C1 segment of cervical spinal cord (tissue), 14 donors: ENCODE measurements at places on chromosomes 2 and 18.

GRCh38 chr18:452816-453215 lies 47.7 kb downstream of the COLEC12 start:
- DNase-seq: no peak

- DNase-seq: no peak
Observed at GRCh38 chr2:218984239-218985020, 554 bp downstream of the FEV start.

GRCh38 chr2:88637464-88637863 lies 10.2 kb upstream of the EIF2AK3 start:
- no peak for DNase-seq

GRCh38 chr2:229900012-229900411 lies 21.8 kb downstream of the TRIP12 start:
- DNase-seq: no peak

DNA sequence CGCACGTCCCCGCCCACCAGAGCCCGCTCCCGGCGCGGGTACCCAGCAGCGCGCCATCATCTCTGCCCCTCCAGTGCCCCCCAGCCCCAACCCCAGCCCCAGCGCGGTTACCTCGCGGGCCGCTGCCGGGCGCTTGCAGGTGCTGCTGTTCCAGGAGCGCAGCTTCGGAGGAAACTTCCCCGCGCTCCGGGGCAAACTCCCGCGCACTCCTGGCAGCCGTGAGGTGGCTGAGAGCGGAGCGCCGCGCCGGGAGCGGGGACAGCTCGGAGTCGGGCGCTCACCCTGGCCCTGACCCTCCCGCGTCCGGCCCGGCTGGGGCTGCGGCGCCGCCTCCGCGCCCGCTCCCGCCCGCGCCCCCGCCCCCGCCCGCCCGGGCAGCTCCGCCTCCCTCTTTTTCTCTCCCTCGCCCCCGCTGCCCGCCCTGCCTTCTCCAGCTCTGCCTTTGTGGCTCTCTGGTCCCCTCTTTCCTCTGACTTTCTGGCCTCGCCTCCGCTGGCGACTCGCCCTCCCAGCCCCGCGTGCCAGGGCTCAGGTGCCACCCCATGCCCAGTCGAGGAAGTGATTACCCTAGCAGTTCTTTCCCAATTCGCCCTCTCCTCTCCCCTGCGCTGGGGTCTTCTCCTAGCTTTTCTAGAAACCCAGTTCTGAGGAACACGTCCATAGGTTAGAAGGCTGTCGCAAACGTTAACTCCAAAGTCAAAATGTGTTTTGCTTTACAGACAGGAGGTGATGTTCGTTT lies at the start of gene CHST9:
Gene CHST9 (minus strand): TSS at position 284 of the 739 bp plus-strand sequence. CDS start 42,499 bp downstream, outside the sequence.
- no peak for DNase-seq

DNA sequence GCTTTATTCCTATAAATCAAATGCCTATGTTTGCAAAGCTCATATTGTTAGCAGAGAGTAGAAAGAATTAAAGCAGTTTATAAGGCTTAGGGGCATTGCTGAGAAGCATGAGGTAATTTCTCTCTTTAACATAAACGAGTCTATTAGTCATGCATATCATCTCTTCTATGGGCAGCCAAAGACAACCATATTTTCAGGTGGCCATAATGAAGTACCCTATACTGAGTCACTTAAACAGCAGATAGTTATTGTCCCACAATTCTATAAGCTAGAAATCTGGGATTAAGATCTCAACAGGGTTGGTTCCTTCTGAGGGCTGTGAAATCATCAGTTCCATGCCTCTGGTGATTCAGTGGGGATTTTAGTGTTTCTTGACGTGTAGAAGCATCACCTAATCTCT lies 277.5 kb downstream of the NR4A2 start:
- DNase-seq: no peak

GRCh38 chr2:46800218-46800617 lies 115.4 kb downstream of the MCFD2 start:
- DNase-seq: no peak

GRCh38 chr2:192585418-192585817 lies 390.7 kb upstream of the TMEFF2 start:
- DNase-seq: no peak

GRCh38 chr2:25808006-25808383 lies 70.3 kb downstream of the ASXL2 start:
- no peak for DNase-seq

DNA sequence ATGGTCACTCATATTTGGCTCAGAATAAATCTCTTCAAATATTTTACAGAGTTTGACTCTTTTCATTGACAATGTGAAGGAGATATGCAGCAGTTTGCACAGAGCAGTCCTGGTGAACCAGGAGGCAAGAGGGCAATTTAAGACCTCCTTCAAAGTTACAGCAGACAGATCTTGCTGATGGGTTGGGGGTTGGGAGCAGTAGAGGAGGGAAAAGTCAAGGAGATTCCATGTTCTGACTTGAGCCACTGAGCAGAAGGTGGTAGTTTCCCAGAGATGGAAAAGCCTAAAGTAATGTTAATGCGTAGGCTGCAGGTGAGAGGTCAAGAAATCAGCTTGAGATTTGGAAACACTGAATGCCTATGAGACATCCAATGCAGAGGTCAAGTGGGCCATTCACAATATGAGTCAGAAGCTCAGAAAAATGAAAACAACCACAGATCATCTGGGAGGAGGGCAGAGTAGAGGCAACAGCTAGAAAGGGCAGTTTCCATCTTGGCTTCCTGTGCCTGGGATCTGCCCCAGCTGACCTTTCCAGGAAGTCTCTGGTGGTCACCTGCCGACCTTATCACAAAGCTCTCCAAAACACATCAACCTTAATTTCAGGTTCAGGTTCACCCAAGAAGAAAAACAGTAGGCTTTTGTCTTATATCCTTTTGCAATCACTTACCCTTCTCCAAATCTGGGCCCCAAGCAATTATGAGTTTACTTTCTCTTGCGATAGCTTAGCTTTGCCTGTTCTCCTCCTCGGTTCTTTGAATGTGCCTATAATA lies 197.5 kb upstream of the ARL4C start:
- DNase-seq: no peak

DNA sequence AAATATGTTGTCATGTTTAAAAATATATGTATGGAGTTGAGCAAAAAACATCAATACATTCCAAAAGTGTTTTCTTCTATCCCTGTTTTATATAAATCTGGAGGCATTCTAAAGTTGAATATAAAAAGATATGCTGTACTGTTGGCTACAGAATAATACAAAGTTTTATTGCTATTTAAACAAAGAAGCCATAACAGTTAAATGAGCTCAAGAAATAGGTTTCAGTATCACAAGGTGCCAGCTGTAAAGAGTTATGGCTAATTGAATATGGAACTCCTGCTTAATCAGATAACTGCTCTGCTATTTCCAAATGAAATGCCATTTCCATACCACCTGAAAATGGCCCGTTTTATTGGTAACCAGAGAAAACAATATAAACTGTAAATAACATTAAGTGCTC lies 55.0 kb downstream of the LNPK start:
- no peak for DNase-seq

DNA sequence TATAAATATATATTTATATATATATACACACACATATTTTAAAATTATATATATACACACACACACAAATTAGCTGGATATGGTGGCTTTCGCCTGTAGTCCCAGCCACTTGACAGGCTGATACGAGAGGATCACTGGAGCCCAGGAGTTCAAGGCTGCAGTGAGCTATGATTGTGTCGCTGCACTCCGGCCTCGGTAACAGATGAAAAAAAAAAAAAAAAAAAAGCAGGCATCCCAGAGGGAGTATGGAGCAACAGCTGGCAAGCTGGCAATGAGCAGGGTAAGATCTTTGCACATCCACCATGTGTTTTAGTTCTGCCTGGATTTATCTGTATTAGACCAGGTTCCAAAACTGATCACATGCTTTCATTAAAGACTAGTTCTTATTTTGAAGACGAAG lies 170.1 kb downstream of the MAP2 start:
- no peak for DNase-seq

- no peak for DNase-seq
Observed at GRCh38 chr2:3141696-3142095, 235.9 kb downstream of the EIPR1 start.

DNA sequence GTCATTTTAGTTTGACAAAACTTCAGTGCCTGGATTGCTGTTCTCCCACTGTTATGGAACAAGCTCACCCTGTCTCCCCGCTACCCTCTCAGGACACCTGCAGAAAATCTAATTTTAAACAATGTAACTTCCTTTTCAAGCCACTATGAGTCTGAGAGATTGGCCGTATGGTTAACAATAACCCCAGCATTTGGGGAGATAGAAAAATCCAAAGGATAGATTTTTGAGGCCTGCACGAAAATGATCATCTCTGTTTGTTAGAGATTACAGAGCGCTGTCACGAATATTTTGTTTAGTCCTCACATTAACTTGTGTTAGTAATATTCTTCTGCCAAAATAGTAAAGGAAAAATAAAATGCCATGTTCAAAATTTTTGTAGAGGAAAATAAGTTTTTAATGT lies 24.7 kb downstream of the CAB39 start:
- no peak for DNase-seq

- no peak for DNase-seq
Observed at GRCh38 chr18:21262244-21262643, 20.2 kb downstream of the GREB1L start.

- no peak for DNase-seq
Observed at GRCh38 chr2:172283476-172283875, 143.9 kb upstream of the ITGA6 start.

DNA sequence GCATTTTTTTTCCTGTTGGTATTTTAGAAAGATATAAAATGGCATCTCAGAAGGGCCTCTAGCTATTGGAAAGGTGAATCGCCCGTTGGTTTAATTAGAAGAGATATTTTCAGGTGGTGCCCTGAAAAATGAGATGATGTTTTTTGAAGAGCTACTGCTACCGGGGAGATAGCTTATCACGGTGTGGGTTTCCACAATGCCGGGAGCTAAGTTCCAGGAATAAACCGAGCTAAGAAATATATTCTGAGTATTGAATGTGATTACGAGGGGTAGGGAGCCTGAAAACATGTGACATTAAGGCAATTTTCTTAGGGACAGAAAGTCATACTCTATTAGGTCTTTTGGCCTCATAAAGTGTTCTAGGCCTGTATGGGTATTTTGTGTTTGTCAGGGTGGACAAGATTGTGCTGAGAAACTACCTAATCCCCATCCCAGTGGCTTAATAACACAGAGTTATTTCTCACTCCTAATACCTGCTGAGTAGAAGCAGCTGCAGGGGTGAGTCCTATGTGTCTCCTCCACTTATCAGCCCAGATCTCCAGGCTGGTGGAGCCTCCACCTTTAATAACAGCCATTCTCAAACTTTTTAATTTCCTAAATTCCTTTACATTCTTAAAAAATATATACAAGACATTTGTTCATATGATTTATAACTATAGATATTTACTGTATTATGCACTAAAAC lies 150.2 kb downstream of the LRRTM1 start:
- DNase-seq: no peak

GRCh38 chr18:77074431-77074830 lies 58.2 kb downstream of the MBP start:
- DNase-seq: no peak

DNA sequence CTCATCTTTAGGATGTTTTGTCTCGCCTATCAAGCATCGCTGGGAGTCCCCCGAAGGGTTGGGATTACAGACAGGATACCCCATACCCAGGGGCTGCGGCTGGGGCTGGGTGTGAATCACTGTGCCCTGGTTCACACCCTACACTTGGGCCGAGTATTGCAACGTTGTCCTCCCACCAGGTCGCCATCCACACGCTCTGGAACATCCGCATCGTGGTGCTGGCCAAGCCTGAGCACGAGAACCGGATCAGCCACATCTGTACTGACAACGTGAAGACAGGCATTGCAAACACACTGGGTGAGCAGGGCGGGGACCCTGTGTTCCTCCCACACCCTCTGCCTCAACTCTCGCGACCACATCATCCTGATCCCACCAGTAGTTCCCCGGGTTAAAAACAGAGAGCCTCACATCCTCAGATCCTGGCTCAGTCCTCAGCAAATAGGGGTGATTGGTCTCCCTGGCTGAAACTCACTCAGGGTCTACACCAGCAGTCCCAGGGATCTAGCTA lies 87.3 kb upstream of the ATG16L1 start:
- no peak for DNase-seq

DNA sequence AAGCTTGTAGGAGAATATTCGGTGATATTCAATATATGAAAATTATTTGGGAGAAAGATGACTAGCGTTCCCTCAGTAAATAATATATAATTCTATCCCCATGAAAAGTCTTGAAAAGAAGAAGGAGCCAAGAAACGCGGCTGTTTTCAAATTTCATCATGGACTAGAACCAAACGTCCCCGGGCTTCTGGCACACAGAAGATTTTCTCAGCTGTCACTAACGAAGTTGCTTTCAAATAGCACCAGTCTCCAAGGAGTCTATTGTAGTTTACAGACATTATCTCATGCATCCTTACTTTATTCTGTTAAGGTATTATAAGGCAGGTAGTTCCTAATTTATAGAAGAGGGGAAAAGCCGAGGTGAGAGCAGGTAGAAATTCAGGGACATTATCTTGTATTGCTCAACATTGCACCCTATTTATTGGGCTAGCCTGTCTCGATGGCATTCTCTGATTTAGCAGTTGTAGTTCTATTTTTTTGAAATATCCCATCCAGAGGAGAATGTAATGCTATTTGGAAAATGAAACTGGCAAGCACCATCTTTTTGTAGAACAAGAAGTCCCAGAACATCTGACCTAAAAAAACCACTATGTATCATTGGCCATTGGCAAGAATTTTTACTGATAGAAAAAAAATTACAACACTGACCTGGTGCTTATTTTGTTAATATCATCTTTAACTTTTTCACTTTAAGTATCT lies 198.1 kb upstream of the RASGRP3 start:
- DNase-seq: no peak

DNA sequence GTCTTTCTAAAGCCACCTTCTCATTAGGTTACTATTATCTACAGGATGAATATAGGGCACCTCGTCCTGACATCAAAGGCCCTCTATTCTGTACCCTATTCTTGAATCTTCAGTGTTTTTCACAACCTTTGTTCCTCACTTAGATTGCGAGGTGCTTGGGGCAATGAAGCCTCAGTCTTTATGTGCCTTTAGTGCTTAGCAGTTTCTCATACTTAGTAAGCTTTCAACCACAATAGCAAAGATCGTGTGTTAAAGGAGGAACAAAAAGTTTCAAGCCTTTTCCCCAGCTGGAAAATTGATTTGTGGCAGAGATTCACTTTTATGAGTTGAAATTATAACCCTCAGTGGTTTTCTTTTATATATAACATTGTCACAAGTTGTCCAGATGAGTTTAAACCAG lies 226.9 kb downstream of the MYO3B start:
- no peak for DNase-seq

GRCh38 chr2:148049284-148049683 lies 28.4 kb downstream of the MBD5 start:
- DNase-seq: no peak

GRCh38 chr2:54894467-54894866 lies 155.8 kb downstream of the RTN4 start:
- no peak for DNase-seq

GRCh38 chr2:208489687-208490086 lies 83.1 kb downstream of the PTH2R start:
- DNase-seq: no peak

DNA sequence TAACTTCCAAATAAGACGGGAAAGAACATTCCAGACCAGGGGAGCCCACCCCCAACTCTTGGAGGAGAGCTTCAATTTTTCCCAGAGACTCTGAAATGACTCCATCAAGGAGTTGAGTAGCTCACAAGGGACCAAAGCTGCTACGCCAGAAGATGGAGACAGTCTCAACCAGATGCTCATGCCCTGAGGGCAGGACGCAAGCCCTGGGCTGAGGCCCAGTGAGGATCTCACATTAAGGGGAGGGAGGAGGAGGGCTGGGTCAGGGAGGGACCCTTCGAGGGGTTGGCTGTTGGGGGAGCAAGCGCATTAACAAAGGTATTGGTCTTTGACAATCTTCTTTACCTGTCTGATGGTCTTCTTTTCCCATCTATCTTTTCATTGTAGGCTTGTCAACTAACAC lies 141.3 kb upstream of the SLC1A4 start:
- no peak for DNase-seq

GRCh38 chr2:229392196-229392595 lies 121.1 kb upstream of the PID1 start:
- DNase-seq: no peak
